CD4-positive, alpha-beta T cell treated with Interleukin-15 for 4 hours (primary cell): ENCODE measurements at places on chromosomes 7 and 10.
A peak's percentile ranks its signal among the peaks of the same experiment; 100 is the strongest.

DNA sequence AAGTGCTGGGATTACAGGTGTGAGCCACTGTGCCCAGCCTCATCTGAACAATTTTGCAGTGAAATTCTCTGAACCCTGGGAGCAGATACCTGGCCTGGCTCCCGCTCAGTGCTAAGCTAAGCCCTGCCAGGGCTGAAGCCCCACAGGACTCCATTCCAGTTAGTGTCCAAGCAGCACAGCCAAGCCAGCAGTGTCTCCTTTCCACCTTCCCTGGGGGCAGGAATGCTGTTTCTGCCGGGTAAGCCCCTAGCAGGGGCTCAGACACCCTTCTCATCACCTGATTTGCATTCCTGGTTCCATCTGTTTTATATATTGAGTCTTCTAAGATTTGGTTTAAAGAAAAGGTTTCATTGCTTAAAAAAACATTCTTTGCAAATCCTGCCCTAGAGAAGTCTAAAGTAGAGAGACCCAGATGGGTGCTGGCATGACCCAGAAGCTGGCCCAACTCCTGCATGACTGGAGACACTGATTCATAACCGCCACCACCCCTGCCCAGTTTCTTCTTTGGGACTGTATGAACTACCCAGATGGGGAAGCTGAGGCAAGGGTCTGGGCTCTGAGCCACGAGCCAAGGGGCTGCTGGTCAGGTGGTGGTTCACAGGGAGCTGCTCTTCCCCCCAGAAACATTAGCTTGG is 14.0 kb downstream of the SLC13A4 start:
- no peak for DNase-seq

- DNase-seq = no peak
Measured at GRCh38 chr7:8282871-8283270, 20.9 kb upstream of the ICA1 start.

DNA sequence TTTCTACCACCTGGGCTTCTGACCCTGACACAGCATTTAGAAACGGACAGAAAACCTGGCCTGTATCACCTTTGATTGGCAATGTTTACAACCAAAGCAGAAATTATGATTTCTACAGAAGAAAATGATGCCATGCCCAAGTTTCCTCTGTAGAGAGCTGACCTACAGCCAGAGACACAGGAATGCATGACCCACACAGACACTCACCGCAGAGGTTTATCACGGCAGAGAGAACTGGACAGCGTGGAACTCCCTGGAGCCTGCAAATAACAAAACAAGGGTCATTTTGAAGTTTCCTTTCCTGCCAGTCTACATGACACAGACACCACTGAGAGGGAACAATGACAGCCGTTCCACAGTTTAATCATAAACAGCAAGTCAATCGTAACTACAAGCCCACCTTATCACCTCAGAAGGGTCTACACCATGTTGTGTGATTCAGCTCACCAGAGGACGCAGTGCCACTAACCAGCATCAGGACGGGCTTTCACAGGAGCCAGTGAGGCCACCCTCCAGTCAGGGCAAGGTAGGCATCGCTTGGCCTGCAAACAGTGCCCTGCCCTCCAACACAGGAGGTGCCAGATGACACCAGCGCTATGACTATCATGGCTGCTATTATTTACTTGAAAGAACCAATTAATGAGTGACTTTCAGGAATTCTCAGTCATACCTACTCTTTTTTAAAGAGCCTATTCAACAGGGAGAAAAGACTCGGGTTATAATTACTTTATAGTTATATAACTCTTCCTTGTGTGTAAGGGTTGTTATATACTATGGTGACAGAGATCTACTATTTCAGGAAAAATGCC is 139.9 kb downstream of the TNS3 start:
- DNase-seq = no peak

DNA sequence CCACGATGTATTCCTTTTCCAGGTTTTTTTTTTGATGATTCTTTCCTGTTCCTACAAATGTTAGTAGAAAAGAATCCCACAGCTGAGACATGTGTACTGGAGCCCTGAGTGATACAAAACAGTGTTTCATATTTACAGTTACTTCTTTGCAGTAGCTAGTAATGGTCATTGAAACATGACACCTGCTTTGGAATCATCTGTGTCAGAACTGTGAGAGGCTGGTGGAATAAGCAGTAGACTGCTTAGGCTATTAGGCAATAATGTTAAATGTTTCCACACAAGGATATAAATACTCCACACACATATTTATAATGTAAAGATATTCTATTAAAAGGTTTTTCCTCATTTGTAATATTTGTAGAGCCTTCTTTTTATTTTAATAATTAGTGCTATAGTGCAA is 394.0 kb downstream of the THSD7A start:
- no peak for DNase-seq

- DNase-seq = peak; percentile 9
Measured at GRCh38 chr10:95266674-95267095, 24.1 kb downstream of the PDLIM1 start.

GRCh38 chr7:82442492-82443035 is 1.0 kb downstream of the CACNA2D1 start:
- DNase-seq = no peak

DNA sequence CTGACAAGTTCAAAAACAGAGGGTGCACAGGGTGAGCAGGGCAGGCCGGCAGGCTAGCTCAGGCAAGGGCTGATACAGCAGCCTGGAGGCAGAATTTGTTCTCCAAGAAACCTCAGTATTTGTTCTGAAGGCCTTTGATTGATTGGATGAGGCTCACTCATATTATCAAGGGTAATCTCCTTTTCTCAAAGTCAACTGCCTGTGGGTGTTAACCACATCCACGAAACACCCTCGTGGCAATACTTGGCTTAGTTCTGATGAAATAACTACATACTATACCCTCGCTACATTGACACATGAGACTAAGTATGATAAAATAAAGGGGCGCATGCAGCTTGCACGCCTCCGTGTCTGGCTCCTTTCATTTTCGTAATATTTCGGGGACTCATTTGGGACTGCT is 4.4 kb upstream of the PPP2R2D start:
- DNase-seq = peak; percentile 60

GRCh38 chr7:90404777-90405176 is 1.5 kb downstream of the CLDN12 start:
- DNase-seq = no peak

GRCh38 chr7:1536743-1537534 is 6.4 kb downstream of the MAFK start:
- no peak for DNase-seq

DNA sequence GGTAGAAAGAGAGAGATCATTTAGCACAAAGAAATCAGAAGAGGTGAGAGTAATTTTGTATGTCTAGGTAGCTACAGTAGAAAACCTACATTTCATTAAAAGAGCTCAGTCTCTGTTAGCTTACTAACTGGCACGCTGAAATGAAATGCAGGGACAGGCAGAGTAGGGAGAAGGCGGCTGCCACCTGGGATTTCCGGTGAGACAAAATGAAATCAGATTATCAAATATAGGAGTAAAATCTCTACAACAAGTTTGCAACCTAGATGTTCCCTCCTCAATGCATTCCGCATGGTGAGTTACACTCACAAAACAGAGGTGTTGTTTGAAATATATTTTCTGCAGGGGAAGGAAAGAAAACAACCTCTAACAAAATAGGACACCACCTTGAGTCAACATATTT is 55.9 kb downstream of the VOPP1 start:
- no peak for DNase-seq

DNA sequence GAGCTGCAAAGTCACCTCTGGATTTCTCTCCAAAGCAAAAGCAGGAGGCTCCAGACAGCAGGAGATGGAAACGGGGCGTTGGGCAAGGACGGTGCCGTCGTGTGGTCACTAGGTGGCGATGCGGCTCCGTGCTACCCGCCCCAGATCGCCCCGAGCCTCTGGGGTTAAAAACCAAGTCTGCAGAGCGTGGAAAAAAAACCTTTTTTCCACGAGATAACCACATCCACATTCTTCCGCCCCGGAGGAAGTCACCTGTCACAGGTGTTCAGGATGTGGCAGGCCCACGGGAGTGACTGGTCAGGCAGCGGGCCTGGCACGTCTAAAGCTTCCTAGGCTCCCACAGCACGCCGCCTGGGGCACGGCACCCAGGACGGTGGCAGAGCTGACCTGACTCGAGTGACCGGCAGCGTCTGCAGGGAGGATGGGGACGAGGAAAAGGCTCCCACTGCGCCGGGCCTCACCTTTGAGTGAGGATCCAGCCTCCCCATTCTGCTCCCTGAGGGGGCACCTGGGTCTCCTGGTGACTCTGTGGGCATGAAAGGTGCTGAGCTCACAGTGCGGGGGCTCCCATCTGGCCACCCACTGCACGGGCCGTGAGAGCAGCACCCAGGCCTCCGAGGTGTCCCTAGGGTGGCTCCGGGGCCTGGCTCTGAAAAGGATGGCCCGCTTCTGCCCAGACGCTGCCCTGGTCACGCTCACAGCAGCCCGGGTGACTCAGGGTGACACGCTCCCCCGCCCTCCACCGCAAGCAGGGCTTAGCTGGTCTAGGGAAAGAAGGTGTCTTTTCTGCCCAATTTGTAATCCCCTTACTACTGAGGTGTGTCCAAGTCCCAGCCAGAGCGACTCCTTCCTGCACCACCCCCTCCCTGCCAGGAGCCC is 71.3 kb upstream of the TNRC18 start:
- DNase-seq = peak; percentile 78

DNA sequence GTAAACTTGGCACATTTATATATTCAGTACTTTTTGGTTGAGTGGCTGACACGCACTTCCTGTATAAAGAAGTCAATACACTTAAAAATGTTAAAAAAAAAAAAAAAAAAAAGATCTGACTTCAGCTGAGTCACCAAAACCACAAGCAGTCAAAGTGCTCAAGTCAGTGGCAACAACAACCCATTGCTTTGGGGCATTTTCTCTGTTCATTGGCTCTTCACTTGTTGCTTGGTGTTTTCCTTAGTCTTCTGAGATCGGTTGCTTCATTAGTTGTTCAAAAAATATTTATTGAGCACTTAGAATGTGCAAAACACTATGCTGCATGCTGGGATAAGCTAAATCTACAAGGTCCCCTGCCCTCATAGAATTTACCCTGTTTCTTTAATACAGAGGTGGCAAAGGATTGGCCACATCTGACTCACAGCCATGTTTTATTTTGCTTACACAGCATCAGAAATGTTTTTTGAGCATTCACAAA is 63.7 kb downstream of the ZNRF2 start:
- DNase-seq = peak; percentile 85

DNA sequence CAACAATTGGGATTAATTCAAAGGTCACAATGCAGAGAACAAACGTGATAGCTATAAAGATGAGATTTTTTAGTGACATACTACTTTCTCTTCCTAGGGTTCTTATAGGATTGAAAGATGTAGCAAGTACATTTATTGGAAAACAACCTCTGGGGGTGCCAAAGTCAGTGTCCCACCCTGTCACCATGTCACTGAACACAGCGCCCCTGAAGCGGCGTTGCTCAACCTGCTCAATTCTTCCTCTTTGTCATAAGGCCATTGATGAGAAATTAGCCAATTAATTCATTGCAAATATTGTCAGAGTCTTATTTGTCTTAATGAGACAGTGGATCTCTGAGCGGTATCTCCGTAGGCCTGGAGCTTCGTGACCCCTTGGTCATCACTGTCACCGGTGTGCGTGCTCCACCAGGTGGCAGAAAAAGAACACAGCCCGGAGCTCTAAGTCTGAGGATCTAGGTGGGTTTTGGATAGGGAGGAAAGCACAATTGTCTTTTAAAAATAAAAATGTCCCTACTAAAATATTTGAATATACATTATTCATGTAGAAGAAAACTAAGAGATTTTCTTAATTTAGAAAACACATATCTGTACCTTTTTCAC is 362.6 kb downstream of the PAXIP1 start:
- no peak for DNase-seq

DNA sequence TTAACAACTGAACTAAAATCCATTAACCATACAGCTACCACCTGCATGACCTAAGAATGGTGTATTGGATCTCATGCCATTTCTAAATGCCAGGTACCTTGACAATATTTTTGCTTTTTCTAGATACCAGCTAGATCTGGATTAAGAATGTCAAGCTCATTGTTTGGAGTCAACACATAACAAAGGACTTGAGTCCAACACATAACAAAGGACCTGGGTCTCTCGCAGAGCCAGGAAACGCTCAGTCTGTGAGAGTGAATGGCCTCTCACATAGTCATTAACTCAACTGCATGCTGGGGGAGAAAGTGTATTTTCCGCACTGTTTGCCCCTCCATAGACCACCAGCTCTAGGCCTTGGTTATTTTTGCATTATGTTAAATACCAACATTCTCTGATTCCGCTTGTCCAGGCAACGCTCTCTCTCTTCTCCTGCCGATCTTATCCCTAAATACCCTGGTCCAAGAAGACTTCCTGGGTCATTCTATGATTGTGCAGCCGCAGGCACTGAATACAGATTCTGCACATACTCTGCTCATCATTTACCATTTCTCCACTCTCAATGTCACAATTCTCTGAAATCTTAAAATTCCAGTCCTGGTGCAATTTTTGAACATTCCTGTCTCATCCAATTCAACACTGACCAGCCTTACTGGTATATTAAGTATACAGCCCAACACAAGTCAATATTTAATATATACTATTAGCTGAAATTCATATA is 31.2 kb downstream of the ITIH5 start:
- no peak for DNase-seq

DNA sequence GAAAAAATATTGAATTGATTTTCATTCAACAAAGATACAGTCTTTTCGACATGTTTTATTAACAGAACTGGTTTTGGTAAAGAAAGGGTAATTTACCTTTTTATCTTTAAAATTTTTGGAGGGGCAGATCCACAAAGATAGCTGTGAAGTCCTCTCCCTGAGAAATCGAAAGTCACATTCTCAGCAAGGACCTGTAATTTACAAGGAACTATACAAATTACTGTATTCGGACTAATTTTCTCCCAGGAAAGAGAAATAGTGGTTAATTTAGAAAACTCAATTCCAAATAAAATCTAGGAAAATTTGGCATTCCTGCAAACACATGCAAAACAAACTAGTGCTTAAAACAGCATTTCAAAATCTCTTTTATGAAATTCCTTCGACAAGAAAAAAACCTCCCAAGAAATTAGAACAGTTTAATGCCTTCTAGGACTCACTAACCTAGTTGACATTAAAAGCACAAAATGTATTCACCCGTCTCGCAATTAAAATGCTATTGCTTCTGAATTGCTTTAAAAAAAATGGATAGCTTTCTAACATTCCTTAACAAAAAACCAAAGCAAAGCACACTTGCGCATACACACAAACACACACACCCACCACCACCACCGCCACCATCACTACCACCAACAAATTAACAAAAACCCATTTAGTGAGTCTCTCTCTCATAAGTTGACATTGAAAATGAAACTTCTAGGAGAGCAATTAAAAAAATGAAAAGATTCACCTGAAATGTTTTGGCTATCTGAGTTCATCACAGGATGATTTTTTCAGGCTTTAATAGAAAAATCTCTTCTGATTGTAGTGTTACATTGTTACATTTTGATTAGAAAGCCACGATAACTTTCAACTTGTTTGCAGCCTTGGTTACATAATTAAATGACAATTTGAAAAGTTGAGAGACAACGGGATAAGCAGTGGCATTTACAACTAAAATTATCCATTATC is 4.0 kb upstream of the NKX2-3 start:
- DNase-seq = no peak
